Forelimb muscle (tissue), 1 donor: ENCODE measurements at places on chromosomes 1 and 21.

DNA sequence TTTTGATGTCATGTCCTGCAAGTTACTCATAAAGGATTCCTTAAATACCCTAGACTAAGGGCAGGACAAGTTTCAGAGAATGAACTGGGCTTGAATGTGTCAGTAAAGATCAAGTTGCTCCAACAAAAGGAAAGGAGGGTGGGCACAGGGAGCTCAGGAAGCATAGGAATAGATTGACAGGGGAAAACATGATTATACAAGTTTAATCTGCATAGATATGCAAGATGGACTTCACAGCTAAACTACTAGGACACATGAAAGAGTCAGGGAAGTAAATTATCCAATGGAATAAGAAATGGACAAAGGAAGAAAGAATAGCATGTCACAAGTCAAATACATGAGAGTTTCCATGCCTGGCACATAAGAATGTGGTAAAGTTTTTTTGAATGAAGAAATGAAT lies 203.9 kb upstream of the SAMSN1 start:
- no peak for DNase-seq

- DNase-seq = no peak
Observed at GRCh38 chr21:42676808-42677207, 23.4 kb downstream of the PDE9A start.

- DNase-seq = no peak
Observed at GRCh38 chr1:148264374-148265276, 112.5 kb upstream of the NBPF11 start.

DNA sequence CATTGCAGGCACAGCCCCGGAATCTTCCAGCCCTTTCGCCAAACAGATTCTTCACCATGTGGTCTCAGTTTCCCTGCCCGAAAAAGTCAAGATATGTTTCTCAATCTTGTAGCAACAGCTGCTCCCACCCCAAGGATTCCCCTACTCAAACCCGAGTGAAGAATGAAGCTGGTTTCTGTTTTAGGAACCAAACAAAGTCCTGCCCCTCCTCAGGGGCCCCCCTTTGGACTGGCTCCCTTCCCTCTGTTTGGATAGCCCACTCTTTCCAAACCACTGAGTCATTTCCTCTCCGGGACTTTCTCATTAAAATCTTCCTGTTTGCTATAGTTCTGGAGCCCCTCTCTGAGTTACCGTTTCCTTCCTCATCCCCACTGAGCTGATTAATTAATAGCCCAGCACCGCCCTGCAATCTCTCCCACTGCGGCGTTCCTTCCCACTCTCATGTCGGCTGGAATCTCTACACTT lies 100.9 kb downstream of the TSEN15 start:
- no peak for DNase-seq

DNA sequence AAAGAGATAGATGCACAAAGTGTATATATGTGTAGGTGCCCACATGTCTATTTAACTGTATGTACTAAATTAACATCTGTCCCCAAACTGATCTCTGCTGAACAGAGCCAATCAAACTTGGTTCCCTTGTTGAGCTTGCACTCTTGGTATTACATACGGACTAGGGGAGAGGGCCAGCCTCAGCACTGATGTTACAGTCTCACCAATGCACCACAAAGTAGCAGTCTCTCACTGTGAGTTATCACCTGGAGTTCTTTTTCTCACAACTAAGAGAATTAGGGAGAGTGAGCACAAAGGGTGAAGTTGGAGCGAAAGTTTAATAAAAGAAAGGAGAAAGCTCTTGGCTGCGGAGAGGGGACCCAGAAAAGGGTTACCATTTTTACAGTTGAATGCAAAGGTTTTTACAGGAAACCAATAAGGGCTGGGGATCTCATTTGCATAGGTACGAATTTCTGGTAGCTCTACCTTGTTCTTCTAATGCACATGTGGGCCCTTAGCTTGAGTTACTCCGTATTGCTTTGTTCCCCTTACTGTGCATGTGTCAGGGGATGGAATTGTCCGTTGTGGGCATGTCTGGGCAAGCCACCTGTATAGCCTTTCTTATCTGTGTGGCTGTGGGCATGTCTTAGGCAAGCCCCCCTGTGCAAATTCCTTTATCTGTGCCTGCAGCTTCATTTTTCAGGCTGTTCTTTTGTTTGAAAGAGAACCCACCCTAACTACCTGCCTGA lies 13.3 kb upstream of the CHI3L2 start:
- DNase-seq = no peak

DNA sequence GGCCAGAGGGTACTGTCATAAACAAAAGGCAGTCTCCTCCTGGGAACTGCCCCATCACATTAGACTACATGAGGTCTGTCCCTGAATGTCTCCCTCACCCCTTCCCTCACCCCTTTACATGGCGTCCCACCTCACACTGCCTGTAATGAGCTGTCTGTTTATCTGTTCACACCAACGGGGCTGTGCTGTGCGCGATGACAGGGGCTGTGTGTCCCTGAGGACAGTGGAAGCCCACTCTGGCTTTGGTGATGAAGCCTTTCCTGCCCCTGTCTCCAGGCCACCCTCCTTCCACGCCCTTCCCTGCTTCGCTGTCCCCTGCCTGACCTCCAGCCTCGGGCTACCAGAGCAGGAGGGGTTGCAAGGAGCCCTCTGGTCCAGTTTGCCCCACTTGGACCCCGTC lies 22.7 kb downstream of the RHBG start:
- DNase-seq = no peak
